ENCODE measurements at places on chromosomes 1 and 21. TPM values are rescaled to one million over a fixed set of nuclear protein-coding genes. Genes with fewer than 3 reads are reported as not detected.

GRCh38 chr1:203461717-203462116 is 13.9 kb upstream of the PRELP start:
- no peak for DNase-seq

- DNase-seq: no peak
Observed at GRCh38 chr1:5479876-5480646, 512.2 kb downstream of the NPHP4 start.

DNA sequence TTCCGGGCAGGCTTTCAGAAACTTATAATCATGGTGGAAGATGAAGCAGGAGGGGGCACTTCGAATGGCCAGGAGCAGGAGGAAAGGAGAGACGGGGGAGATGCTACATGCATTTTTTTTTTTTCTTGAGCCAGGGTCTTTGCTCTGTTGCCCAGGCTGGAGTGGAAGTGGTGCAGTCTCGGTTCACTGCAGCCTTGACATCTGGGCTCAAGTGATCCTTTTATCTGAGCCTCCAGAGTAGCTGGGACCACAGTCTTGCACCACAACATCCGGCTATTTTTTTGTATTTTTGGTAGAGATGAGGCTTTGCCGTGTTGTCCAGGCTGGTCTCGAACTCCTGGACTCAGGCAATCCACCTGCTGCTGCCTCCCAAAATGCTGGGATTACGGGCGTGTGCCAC is 61.6 kb downstream of the SELENOF start:
- DNase-seq: no peak

- no peak for DNase-seq
Observed at GRCh38 chr21:31997191-31997590, 124.4 kb downstream of the HUNK start.

Gene ACTL8
- not detected for polyA plus RNA-seq

Gene SMCP
- not detected for polyA plus RNA-seq

Gene ETNK2
- polyA plus RNA-seq: 26.8 TPM

All from left kidney (tissue), 8 donors.